Esophagus muscularis mucosa (tissue), 4 donors: ENCODE measurements at places on chromosomes 16 and 17.

- H3K36me3 ChIP-seq: peaks cover 4% of the 10 kb centered on the region
- no peaks in the 10 kb centered on the region for H3K27me3 ChIP-seq
- H3K4me1 ChIP-seq: peaks cover 18% of the 10 kb centered on the region
- no peak for DNase-seq
- no peak overlapping the region for H3K4me3 ChIP-seq
Measured at GRCh38 chr17:80254396-80255251, 6.0 kb upstream of the RNF213 start.

DNA sequence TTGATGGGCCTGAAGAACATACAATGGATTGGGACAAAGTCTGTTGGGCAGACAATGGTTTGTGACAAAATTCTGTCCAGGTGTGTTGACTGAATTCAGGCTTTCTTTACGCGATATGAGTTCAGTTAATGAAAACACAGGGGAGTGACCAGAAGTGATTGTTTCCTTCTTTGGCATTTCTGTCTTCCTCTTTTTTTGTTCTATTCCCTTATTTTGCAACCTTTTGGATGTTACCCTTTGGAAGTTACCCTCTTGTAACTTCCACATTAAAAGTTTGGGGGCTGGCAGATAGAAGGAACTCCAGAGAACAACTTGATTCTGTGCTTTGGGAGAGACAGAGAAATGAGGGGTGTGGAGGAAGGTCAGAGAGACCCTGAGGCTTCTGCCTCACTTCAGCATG is 126.7 kb downstream of the PITPNC1 start:
- no peaks in the 10 kb centered on the region for H3K27me3 ChIP-seq
- H3K4me1 ChIP-seq: no peaks in the 10 kb centered on the region
- H3K36me3 ChIP-seq: no peaks in the 10 kb centered on the region
- DNase-seq: no peak
- H3K27ac ChIP-seq: no peak overlapping the region

DNA sequence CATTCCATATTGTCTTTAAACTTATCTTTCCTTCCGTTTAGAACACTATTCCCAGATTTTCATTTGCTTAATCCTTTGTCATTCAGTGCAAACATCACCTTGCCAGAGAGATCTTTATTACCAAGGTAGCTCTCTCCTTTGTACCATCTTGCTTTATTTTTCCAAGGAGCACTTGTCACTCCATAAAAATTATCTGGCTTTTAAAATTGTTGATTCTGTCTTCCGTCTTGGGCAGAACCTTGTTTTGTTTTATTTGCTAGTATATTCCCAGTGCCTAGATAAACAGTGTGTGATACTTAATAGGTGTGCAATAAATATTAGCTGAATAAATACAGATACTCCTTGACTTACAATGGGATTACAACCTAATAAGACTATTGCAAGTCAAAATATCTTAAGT is 327.7 kb downstream of the UTP18 start:
- DNase-seq: no peak
- no peak overlapping the region for H3K4me3 ChIP-seq
- no peak overlapping the region for H3K27ac ChIP-seq

DNA sequence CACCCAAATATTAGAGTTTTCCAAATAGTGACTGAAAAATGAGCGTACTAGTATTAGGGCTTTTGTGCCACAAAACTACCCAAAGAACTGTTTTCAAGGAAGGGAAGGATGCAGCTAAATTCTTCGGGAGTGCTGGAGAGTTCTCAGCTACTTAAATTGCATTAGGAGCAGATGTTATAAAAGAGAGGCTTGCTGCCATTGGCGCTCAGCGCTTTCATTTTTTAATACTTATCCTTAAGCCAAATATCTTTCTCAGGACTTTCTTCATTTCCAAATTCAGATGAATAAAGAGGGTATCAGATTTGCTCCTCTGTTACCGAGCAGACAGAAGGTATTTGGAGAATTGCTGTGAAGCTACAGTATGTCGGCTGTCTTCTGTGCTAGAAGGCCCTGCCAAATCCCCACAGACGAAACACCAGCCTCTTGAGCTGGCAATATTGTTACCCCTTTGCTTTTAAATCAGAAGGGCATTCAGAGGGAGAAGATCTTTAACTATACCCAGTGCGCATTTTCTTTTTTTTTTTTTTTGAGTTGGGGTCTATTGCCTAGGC is 47.2 kb upstream of the CLEC18A start:
- DNase-seq: no peak
- no peaks in the 10 kb centered on the region for H3K27me3 ChIP-seq
- no peak overlapping the region for H3K4me3 ChIP-seq
- peak overlapping the region; percentile 2 for H3K27ac ChIP-seq
- H3K36me3 ChIP-seq: peaks cover 7% of the 10 kb centered on the region
- no peaks in the 10 kb centered on the region for H3K4me1 ChIP-seq

DNA sequence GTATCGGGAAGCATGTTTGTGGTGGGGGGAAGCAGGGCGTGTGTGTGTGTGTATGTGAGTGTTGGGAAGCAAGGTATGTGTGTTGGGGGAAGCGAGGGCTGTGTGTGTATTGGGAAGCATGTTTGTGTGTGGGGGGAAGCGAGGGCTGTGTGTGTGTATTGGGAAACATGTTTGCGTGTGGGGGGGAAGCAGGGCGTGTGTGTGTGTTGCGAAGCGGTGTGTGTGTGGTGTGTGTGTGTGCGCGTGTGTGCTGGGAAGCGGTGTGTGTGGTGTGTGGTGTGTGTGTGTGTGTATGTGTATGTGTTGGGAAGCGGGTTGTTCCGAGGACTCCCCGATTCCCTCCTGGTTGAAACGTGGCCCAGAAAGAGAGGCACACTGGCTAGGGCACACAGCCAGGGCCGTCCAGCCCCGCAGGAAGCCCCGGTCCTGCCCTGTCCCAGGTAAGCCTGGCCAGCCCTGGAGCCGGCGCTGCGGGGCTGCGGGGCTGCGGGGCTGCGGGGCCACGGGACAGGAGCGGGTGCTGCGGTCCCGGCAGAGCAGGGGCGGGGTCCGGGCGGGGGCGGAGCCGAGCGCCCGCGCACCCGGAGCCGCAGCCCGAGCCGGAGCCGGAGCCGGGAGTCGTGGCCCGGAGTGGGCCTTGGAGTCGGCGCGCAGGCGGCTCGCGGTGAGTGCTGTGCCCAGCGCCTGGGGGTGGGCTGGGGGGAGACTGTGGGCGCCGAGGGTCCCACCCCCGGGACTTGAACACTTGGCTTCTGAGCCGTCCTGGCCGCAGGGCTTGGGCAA is at the start of gene NOD2:
TSS of gene NOD2 (plus strand) at position 608 of the 783 bp plus-strand sequence. CDS start 5,890 bp downstream, outside the sequence.
- peak within 1 kb of the TSS; percentile 33 for H3K27ac ChIP-seq
- DNase-seq: no peak
- H3K36me3 ChIP-seq: no peaks in the 10 kb centered on the region
- peak within 1 kb of the TSS; percentile 56 for H3K4me3 ChIP-seq
- no peaks in the 10 kb centered on the region for H3K27me3 ChIP-seq

DNA sequence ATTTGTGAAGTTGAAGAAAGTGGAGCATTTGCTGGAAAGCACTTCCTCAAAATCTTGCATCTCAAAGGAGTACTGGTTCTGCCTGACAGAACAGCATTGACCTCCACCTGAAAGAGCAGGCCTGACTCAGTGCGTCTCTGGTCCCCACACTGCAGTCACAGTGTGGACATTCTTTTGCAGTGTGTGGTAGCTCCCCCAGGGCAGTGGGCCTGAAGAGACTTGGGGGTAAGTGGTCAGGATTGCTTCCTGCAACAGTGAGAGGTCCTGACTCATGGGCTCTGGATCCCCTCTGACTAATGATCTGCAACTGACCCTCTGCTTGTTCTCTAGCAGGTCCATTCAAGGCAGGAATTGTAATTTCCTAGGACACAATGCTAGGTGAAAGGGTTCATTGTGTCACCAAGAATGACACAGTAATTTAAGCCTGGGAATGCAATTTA is 204.9 kb upstream of the KCNJ16 start:
- H3K27me3 ChIP-seq: no peaks in the 10 kb centered on the region
- no peaks in the 10 kb centered on the region for H3K4me1 ChIP-seq
- no peak overlapping the region for H3K27ac ChIP-seq

DNA sequence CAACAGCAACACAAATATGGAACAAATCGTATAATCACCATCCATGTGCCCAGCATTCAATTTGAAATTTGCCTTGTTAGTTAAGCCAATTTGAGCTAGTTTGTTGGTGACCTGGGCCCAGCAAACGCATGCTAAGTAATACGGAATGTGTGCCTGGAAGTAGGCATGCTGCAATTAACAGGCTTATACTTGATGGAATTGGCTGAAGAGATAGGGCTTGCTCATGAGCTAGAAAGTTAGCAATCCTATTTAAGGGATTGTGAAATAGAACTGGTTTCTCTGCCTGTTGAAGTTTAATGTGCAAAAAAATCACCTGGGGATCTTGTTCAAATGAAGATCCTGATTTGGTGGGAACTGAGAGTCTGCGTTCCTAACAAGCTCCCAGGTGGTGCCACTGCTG is 8.5 kb upstream of the LPO start:
- no peak overlapping the region for H3K27ac ChIP-seq
- H3K36me3 ChIP-seq: no peaks in the 10 kb centered on the region
- no peaks in the 10 kb centered on the region for H3K27me3 ChIP-seq
- H3K4me1 ChIP-seq: no peaks in the 10 kb centered on the region
- no peak overlapping the region for H3K4me3 ChIP-seq
- DNase-seq: no peak

DNA sequence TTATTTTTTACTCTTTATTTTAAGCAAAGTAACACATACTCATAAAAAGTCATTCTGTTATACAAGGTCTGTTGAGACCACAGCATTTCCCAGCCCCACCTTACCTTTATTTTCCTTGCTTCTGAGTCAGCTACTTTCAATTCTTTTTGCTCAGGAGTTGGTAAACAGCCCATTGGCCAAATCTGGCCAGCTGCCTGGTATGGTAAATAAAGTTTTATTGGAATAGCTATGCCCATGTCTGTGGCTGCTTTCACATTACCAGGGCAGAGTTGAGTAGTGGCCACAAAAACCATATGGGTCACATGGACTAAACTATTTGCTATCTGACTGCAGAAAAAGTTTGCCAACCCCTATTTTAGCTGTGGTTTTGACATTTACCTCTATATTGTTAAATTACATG is 3.4 kb upstream of the NSRP1 start:
- peak; percentile 55 for DNase-seq
- peaks cover 8% of the 10 kb centered on the region for H3K4me1 ChIP-seq
- no peak overlapping the region for H3K27ac ChIP-seq
- H3K4me3 ChIP-seq: no peak overlapping the region

GRCh38 chr16:75217389-75217851 is 1.4 kb upstream of the CTRB1 start:
- no peak for DNase-seq
- no peaks in the 10 kb centered on the region for H3K27me3 ChIP-seq
- no peaks in the 10 kb centered on the region for H3K36me3 ChIP-seq
- H3K27ac ChIP-seq: no peak overlapping the region
- no peak overlapping the region for H3K4me3 ChIP-seq

- no peaks in the 10 kb centered on the region for H3K27me3 ChIP-seq
- DNase-seq: no peak
- H3K4me1 ChIP-seq: peaks cover 100% of the 10 kb centered on the region
- H3K4me3 ChIP-seq: no peak overlapping the region
- peak overlapping the region; percentile 22 for H3K27ac ChIP-seq
Measured at GRCh38 chr16:24748242-24748641, 18.8 kb downstream of the TNRC6A start.

DNA sequence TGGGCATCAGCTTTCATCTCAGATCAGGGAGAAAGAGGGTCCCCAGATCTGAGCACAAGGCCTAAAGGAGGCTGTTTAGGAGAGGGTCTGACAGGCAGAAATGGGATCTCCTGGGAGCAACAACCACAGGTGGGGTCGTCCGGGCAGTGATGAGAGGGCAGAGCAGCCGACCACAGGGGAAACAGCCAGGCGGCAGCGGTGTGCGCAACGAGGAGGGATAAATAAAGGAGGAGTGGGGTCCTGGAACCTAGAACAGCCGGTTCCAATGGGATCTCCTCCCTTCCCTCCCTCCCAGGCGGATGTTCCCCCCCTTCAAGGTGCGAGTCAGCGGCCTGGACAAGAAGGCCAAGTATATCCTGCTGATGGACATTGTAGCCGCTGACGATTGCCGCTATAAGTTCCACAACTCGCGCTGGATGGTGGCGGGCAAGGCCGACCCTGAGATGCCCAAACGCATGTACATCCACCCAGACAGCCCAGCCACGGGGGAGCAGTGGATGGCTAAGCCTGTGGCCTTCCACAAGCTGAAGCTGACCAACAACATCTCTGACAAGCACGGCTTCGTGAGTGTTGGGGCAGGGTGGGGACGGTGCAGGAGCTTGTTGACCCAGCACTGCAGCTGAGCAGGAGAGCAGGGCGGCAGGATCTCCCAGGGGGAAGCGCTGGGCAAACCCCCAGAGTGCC is 1.9 kb downstream of the TBX2 start:
- H3K36me3 ChIP-seq: peaks cover 40% of the 10 kb centered on the region
- H3K27me3 ChIP-seq: peaks cover 23% of the 10 kb centered on the region
- no peak for DNase-seq
- peak overlapping the region; percentile 89 for H3K27ac ChIP-seq
- H3K4me1 ChIP-seq: peaks cover 92% of the 10 kb centered on the region

DNA sequence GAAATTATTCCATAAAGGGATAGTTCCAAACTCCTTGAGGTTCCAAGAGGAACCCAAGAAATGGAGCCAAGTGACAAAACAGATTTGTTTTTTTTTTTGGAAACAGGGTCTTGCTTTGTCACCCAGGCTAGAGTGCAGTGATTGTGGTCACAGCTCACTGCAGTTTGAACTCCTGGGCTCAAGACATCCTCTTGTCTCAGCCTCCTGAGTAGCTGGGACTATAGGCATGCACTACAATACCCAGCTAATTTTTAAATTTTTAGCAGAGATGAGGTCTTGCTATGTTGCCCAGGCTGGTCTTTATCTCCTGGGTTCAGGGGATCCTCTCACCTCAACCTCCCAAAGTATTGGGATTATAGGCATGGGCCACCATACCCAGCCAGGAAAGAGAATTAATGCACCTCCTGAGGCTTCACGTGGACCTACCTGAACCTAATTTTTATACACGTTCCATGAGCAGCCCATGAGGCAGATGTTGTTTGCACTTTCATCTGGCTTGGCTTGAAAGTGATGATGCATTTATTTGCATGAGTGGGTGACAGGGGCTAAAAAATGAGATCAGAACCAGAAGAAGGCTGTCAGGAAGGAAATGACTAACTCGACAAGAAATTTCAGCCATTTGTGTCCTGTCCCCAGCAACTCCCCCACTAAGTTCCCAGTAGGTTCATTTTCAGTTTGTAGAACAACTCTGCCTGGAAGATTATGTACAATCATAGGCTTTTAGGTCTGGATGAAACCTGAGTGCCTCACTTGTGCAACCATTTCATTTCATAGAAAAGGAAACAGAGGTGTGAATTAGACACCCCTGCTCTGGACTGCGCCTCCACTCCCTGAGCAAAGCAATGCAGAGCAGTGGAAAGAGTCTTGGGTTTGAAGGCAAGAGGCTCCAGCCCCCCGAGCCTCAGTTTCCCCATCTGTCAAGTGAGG is 10.3 kb upstream of the IRF8 start:
- no peaks in the 10 kb centered on the region for H3K4me1 ChIP-seq
- H3K36me3 ChIP-seq: no peaks in the 10 kb centered on the region
- no peaks in the 10 kb centered on the region for H3K27me3 ChIP-seq
- H3K27ac ChIP-seq: no peak overlapping the region
- DNase-seq: no peak

GRCh38 chr17:1179818-1180742 is at the start of gene ABR:
Gene ABR, minus strand, starts transcription at chr17:1179981. Its CDS starts 254 bp downstream, at chr17:1179727.
- no peak for DNase-seq
- no peaks in the 10 kb centered on the region for H3K27me3 ChIP-seq
- H3K27ac ChIP-seq: peak within 1 kb of the TSS; percentile 71

- H3K36me3 ChIP-seq: no peaks in the 10 kb centered on the region
- no peaks in the 10 kb centered on the region for H3K27me3 ChIP-seq
- DNase-seq: no peak
- H3K4me1 ChIP-seq: peaks cover 43% of the 10 kb centered on the region
- peak overlapping the region; percentile 83 for H3K4me3 ChIP-seq
- H3K27ac ChIP-seq: peak overlapping the region; percentile 81
Measured at GRCh38 chr17:63445065-63445464, 1.0 kb downstream of the CYB561 start.

GRCh38 chr17:78873519-78874340 is 29.3 kb downstream of the CEP295NL start:
- no peak for DNase-seq
- H3K4me3 ChIP-seq: no peak overlapping the region
- H3K27me3 ChIP-seq: no peaks in the 10 kb centered on the region
- H3K4me1 ChIP-seq: peaks cover 48% of the 10 kb centered on the region
- H3K27ac ChIP-seq: peak overlapping the region; percentile 65
